ENCODE measurements at places on chromosomes 11 and 22.

DNA sequence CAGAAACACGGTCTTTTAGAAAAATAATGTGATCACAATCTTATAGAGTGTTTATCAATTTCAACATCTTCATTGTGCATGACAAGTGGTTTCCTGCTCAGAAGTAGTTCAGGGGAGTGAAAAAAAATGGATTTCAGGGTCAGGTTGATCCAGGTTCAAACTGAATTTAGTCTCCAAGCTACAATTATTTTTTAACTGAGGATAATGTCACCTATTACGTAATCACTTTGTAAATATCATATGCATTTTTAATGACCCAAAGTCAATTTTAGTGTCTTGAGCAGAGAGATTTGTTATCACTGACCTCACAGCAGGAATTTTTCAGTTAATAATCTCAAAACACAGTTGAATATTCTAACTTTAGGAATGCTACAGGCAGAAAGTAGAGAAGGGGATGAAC, 627.2 kb upstream of the LUZP2 start:
- DNase-seq = no peak

DNA sequence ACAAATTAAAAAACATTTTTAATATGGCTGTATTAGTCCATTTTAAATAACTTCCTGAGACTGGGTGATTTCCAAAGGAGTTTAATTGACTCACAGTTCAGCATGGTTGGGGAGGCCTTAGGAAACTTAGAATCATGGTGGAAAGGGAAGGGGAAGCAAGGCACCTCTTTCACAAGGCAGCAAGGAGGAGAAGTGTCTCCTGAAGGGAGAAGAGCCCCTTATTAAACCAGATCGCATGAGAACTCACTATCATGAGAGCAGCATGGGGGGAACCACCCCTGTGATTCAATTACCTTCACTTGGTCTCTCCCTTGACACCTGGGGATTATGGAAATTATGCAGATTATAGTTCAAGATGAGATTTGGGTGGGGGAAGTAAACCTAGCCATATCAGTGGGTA, 488.6 kb downstream of the ETS1 start:
- no peak for DNase-seq

- DNase-seq = no peak
These were observed 8.7 kb upstream of the EFCAB6 start for GRCh38 chr22:43820651-43821305.

- DNase-seq = no peak
These were observed 34.6 kb downstream of the OSBPL5 start for GRCh38 chr11:3130269-3131071.

GRCh38 chr11:2559527-2560311, 114.9 kb downstream of the KCNQ1 start:
- DNase-seq = no peak

GRCh38 chr11:128544471-128545051, 42.8 kb downstream of the ETS1 start:
- no peak for DNase-seq

GRCh38 chr11:17019232-17019631, 5.0 kb upstream of the PLEKHA7 start:
- no peak for DNase-seq

DNA sequence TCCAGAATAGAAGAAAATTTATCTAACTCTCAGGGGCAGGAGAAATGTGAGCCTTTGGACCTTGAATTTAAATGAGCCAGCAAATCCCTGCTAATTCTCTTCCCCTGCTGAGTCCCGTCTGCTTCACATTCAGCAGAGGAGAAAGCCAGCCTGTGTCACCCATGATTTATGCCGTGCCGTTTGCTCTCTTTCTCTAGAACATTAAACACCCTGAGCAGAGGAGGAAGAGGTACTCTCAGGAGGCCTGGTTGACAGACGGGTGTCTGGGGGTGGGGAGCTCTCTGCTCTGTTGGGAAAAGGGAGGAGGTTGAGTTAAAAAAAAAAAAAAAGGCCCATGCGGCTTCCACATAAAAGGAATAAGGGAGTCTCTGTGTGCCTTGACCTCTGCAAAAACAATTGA, 11.3 kb upstream of the MTMR3 start:
- no peak for DNase-seq

GRCh38 chr11:19919050-19919561, 206.5 kb downstream of the NAV2 start:
- peak; percentile 78 for DNase-seq

GRCh38 chr22:43571181-43571580, 159.4 kb downstream of the MPPED1 start:
- DNase-seq = no peak

DNA sequence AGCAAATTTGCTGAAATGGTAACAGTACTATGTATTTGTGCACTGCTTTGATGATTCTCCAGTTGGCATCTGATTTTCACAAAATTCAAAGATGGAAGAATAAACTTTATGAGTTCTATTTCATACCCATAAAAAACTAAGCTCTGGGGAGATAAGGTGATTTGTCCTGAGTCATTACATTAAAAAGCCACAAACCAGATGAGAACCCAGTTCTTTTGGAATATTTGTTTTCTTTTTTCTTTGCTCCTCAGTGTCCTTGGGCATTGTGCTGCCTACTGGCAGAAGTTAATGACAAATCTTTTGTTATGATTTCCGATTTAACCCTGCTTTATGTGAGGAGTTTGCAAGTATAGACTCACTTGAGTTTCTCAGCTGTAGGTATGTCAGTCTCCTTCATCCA, 45.4 kb upstream of the AMOTL1 start:
- no peak for DNase-seq

- peak; percentile 11 for DNase-seq
These were observed 35.7 kb downstream of the KCNJ4 start for GRCh38 chr22:38419121-38419857.

DNA sequence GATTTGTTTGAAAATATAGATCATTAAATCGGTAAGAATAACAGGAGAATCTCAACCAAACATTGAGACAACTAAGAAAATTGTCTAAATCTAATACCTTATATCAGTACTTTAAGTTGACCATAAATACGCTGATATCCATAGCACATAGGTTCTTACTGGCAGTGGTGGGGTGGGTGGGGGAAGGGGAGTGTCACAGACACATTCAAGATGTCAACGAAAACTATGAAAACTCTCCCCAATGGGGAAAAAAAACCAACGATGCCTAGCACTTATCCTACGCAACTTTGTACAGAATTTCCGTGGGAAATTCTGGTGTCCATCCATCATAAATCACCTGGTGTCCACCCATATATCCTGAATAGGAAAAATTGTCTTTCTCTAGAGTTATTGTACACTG, 6.2 kb downstream of the GRAP2 start:
- DNase-seq = no peak

DNA sequence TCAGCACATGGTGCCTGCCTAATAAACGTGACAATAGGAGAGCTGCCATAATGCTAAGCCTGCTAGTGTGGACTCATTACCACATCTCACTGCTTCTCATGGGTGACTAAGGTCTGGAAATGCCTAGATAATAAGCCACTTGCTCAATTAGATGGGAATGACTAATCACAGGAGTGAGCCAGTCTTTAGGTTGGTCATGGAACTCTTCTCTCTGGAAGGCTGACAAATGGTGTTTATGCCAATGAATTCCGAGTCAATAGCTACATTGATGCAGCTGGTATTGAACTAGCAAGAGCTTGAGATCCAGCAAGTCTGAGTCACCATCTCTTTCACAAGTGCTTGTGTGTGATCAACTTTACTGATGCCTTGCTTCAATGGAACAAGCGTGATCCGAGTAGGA, 334.9 kb downstream of the OPCML start:
- no peak for DNase-seq

- no peak for DNase-seq
These were observed 1459.4 kb upstream of the TENM4 start for GRCh38 chr11:80900265-80900664.

- no peak for DNase-seq
These were observed 693 bp upstream of the LINC01488 start for GRCh38 chr11:69480547-69481392.

- DNase-seq = no peak
These were observed 19.6 kb downstream of the PPFIBP2 start for GRCh38 chr11:7533199-7534041.

- no peak for DNase-seq
These were observed 374.6 kb downstream of the CTTN start for GRCh38 chr11:70772950-70773349.

DNA sequence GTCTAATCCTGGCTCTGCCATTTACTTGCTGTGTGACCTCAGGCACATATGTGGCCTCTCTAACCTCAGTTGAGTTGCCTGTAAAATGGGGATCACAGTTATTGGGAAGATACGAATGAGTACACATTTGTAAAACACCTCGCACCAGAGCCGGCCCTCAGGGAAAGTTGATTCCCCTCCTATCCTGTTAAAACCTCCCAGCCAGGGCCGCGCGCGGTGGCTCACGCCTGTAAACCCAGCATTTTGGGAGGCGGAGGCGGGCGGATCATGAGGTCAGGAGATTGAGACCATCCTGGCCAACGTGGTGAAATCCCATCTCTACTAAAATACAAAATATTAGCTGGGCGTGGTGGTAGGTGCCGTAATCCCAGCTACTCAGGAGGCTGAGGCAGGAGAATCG, 7.8 kb upstream of the MYBPC3 start:
- no peak for DNase-seq

DNA sequence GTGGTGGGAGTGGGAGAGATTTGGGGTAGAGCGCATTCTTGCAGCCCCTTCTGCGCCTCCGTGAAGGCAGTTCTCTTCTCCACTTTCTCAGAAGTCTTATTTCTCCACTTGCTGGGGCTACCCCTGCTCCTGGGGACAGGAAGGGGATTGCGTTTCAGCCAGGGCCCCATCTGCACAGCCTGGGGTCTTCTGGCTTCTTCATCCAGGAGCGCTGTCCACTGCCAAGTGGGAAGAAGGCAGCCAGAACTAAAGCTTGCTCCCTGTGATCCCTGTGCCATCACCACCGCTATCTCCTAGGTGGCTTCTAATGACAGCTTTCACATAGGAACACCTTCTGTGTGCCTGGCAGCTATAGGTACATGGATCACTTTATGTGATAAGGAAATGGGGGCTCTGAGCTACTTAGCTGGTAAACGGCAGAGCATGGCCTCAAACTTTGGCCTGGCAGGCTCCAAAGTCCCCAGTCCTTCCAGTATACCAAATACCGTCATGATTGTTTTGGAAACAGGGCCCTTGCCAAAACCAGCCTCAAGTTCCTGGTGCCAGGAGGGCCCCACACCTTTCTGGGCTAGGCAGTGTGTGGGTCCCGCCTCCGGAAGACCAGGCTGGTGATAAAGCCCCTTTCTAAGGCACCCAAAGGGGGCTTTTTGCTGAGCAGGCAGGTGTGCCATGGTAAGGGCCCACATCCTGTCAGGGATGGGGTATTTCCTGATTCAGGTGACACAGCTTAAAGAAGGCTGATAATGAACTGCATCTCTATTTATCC, 60.4 kb upstream of the PAX6 start:
- no peak for DNase-seq

DNA sequence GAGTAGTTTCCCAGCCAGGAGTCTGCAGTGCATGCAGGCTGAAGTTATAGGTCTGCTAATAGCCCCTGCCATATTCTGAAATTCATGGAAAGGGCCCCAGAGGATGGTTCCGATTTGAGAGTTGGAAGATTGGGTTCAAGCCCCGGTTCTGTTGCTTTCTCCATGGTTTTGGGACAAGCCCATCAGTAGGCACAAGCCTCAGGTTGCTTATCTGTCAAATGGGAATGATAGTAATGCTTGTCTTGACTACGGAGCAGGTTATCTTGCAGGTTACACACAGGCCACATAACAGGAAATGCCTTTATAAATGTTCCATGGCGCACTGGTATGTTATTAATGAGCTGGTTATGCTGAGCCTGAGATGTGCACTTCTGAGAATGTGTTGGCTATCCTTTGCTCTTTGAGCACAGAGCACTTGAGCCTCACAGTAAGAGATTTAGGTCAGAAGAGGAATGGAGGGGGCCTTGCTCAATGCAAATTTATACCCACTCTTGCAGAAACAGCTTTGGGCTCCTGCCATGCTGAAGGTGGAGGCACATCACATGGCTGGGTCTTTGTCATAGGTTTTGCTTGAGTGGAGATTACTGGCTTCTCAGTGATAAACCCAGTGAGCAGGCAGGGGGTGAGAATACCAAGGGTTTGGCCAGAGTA, 47.1 kb downstream of the ZNRF3 start:
- DNase-seq = no peak

DNA sequence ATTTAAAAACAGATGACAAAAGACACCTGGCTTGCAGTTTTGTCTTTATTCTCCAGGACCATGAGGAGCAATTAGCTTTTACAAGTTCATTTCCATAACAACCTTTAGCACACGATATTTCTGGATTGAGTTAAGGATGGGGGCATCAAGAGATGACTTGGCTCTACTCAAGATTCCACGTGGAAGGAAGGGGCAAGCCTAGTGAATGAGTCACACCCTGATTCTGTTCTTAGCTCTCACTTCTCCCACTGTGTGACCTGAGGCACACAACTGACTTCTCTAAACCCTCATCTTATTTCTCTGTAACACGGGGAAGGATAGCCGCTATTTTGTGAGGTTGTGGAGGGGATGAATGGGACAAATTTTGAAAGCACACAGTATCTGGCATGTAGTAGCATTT, 185.5 kb downstream of the KIRREL3 start:
- no peak for DNase-seq

GRCh38 chr11:35951680-35952079, 7.8 kb downstream of the LDLRAD3 start:
- DNase-seq = no peak

GRCh38 chr11:74683279-74683871, 47.9 kb downstream of the CHRDL2 start:
- no peak for DNase-seq

Data from PC-9 (cell line).